ENCODE measurements at places on chromosomes 3 and 15.

GRCh38 chr15:80951941-80952340, 37.7 kb downstream of the MESD start:
- DNase-seq = no peak

- DNase-seq = no peak
These were observed 45.0 kb upstream of the AKAP13 start for GRCh38 chr15:85335193-85335942.

DNA sequence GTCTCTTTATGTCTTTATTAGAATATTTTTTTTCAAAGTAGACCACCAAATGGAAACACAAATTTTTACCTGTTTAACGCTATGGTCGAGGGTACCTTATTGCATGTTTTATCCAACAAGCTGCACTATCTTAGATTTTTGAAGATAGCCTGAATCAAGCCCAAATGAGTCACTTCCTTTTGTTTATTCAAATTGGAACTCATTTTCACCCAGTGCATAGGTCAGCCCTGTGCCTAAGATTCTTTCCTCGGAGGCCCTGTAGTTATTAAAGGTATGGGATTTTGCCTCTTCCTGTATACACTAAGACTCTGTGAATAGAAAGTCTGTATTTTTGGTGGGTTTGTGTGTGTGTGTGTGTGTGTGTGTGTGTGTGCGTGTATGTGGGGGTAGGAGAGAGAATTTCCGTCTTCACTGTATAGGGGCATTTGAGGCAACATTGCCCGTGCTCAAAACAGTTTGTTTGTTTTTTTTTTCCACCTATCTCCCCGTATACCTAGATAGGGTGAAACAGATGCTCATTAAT, 358.0 kb upstream of the CADM2 start:
- DNase-seq = no peak

GRCh38 chr15:29623116-29623639, 199.1 kb downstream of the TJP1 start:
- no peak for DNase-seq

GRCh38 chr15:58420579-58421043, 11.2 kb upstream of the LIPC start:
- no peak for DNase-seq

Measured in iPS DF 19.7 (cell line).